ENCODE measurements at places on chromosomes 12 and 14.

DNA sequence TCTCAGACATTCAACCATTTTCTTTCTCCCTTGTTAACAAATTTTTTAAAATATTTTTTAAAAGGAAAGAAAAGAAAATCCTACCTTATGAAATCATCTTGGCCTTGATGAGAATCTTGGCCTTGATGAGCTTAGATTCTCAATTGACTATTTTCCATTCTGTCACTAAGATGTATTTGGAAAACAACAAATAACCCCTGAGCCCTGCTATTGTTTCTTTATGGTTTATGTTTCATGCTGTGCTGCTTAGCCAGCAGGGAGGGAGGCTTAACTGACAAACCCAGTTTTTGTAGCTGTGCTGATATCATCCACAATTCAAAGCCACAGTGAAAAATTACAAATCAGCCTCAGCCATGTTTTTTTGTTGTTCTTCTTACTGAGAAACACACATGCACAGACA is 404.1 kb downstream of the RAD51B start:
- DNase-seq: no peak

DNA sequence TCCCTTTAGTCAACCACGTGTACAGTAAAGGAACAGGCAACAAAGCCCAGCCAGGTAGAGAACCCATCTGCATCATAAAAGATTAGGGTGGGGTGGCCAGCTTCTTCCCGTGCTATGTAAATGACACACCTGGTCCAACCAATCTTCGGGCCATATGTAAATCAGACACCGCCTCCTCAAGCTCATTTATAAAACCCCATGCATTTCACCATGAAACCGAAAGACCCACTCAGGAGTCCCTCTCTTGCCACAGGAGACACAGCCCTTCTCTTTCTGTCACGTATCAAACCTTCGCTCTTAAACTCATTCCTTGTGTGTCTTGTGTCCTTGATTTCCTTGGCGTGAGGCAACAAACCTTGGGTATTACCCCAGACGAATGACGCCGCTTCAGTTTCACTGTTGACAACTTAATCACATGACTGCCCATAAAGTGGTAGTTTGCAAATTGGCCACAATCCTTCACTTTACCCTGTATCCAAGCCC is 59.8 kb upstream of the TBPL2 start:
- no peak for DNase-seq

- no peak for DNase-seq
Observed at GRCh38 chr12:6839482-6840201, 1.1 kb upstream of the GNB3 start.

DNA sequence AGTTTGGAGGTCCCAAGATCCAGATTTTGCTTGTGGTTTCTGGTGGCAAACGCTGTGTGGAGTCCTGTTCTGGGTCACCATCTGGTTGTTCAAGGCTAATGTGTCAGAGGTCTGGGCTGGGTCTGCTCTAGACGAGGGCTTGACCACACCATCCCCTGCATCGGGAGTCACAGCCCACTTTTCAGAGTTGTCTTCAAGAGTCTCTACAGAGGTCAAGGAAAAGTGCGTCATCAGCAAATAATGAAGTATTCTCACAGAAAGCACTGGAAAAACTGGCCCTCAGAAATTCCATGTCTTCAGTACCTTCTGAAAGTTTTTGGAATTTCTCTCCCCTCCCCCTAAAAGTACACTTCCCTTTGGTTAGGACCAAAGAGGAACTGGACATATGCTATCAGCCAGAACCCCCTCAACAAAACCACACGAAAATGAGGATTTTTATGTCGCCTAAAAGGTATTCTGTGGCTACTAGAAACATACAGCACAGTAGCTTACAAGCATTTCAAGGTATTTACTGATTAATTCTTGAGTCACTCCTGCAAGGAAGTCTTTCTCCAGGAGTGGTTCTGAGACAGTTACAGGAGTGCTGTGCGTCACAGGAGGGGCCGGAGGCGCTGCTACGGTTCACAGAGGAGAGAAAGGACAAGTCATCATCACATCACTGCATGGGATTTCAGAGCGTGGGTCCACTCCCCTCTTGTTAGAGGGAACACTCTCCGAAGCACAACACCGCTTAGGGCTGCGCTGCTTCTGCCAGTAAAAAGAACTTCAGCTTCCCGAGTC is 35.4 kb downstream of the RAD52 start:
- no peak for DNase-seq

DNA sequence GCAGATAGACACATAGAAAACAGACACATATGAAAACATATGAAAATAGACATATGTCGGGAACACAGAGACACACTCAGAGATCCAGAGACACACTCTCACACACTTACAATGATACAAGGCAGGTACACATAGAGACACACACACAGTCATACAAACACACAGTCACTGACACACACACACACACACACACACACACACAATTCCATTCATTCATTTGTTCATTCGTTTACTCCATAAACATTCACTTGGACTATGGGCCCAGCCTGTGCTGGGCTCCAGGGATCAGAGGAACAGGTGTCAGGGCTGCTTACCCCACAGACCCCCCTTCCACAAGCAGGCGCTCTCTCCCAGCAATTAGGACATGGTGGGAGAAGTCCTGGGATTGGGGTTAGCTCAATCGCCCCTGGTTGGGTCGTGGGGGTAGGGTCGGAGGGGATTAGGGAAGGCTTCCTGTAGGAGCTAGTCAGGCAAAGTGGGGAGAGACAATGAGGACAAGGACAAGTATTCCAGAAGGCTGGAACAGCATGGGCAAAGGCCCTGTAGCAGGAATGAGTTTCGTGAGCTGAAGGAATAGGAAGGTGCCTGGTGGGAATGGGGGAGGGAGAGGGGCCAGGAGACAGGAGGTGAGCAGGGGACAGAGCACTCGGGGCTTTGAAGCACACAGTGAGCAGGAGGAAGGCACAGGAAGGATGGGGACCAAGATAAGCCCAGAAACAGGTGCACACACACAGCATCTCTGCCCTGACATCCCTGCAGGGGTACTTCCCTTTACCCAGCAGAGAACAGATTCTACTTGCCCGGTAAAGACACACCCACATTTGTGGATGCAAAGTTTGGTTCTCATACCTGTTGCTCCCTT is 6.5 kb downstream of the RASAL1 start:
- no peak for DNase-seq

- no peak for DNase-seq
Observed at GRCh38 chr14:91774140-91775096, 42.5 kb upstream of the CATSPERB start.

- no peak for DNase-seq
Observed at GRCh38 chr12:57112492-57113294, 1.5 kb upstream of the STAT6 start.

GRCh38 chr14:70073924-70074566 is 114.7 kb downstream of the SLC8A3 start:
- no peak for DNase-seq

DNA sequence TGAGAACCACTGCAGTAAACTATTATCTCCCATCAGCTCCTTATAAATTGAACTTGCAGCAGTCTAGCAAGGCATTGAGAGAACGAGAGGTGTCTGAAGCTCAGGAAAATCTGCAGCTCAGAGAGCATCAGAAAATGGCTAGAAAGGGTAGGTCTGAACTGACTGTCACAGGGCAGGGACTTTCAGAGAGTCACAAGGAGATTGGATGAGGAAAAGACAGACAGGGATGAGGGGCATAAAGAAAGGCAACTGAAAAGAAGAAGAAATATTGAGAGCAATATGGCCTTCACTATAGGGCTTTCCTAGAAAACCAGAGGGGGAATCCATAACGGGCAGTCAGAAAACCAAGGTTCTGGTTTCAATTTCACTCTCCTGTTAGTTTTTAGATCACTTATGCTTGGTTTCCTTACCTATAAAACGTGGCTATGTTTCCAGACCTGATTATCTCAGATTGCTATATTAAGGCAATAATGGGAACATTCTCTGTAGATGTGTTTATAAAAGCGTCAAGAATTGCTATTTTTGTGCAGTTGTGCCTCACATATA is 40.9 kb downstream of the PDE6H start:
- no peak for DNase-seq

DNA sequence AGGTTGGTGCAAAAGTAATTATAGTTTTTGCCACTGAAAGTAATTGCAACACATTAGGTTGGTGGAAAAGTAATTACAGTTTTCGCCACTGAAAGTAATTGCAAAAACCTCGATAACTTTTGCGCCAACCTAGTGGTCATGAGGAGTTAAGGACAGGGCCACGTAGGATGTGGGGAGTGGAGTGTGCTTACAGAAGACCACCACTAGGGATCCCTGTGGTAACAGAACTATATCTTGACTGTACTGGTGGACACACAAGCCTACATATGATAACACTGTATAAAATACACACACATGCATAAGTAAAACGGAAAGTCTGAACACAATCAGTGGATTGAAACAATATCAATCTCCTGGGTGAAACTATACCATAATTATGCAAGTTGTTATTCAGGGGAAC is 187.4 kb upstream of the ABCD2 start:
- no peak for DNase-seq

GRCh38 chr12:75481774-75482173 is 1.2 kb downstream of the GLIPR1 start:
- no peak for DNase-seq

- no peak for DNase-seq
Observed at GRCh38 chr12:89700191-89700810, 8.3 kb downstream of the ATP2B1 start.

GRCh38 chr14:69519204-69520100 is 34.9 kb downstream of the PLEKHD1 start:
- no peak for DNase-seq

GRCh38 chr12:94704452-94705306 is 54.3 kb upstream of the TMCC3 start:
- no peak for DNase-seq

- DNase-seq: no peak
Observed at GRCh38 chr12:53506450-53506785, 866 bp downstream of the NPFF start.

GRCh38 chr12:71415336-71416231 is 24.0 kb upstream of the LGR5 start:
- DNase-seq: no peak

GRCh38 chr14:75175677-75176141 is 703 bp downstream of the TMED10 start:
- DNase-seq: no peak

DNA sequence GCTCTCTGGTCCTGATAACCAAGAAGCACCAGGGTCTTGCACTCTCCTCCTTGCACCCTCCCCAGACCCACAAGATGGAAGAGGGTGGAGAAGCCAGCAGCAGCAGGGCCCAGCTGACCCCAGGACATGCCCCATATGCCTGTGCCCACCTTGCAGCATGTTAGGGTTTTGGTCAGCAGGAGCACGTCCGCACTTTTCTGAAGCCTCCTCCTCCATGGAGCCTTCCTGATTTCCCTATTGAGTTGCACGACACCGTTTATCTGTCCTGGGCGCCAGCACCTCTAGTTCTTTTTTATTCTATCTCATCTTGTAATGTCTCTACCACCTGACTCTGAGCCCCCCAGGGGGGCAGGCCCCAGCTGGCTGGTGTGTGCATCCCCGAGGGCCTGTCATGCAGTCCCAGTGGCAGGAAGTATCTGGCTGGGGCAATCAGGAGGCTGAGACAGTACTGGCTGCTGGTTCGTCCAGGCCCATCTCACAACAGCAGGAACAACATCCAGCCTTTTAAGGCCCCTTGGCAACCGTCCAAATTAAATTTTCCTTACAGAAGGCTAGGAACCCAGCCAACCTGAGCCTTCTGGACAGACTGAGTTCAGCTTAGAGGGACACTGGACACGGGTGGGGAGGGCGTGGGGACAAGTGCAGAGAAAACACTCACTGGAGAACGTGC is 39.6 kb downstream of the CCDC85C start:
- no peak for DNase-seq

GRCh38 chr12:15443050-15443449 is 120.7 kb downstream of the PTPRO start:
- DNase-seq: no peak

DNA sequence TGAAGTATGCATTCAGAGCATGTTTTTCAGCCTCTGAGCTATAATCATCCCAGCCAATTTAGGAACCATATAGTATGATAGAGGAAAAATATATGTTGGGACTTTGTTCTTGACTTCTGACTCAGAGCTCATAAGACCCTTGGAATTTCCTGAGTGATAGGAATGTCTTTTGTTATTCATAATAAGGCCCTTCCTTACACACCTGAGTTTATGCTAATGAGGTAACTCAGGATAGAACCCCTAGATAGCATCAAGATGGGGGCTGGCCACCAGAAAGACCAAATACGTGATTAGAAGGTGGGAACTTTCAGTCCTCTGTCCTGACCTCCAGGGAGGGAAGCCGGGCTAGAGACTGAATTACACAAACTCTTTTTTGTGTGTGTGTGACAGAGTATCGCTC is 32.4 kb upstream of the PLEK2 start:
- DNase-seq: no peak

- no peak for DNase-seq
Observed at GRCh38 chr12:83769151-83769550, 1082.4 kb downstream of the TMTC2 start.

GRCh38 chr14:76931631-76932402 is 96.7 kb downstream of the IRF2BPL start:
- DNase-seq: no peak

Measured in stimulated activated CD8-positive, alpha-beta memory T cell treated with anti-CD3 and anti-CD28 coated beads, Interleukin-4, amount 100 ng/mL, for 4 hours (primary cell).